Ascending aorta (tissue), 2 donors: ENCODE measurements at places on chromosomes 12 and 14. TPM values are rescaled to one million over a fixed set of nuclear protein-coding genes. Genes with fewer than 3 reads are reported as not detected.

DNA sequence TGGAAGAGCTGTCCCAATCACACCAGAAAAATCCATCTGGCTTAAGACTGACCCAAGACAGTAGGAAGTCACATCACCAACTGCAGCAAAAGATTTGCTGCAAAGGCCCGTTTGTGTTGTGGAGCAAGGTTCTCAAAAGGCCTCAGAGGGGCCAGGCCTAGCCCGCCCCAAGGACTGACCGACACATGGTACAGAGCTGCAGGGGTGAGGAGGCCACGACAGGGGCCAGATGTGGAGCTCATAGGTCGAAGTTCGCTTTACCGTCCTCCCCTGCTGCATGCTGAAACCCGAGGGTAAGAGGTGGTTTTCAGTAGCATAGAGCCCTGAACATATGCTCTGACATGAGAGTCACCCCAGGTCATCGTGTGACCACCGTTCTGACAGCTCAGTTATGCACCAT lies 35.5 kb downstream of the PLBD1 start:
- H3K4me3 ChIP-seq, result no peak overlapping the region
- no peaks in the 10 kb centered on the region for H3K4me1 ChIP-seq
- DNase-seq, result no peak
- no peaks in the 10 kb centered on the region for H3K27me3 ChIP-seq

DNA sequence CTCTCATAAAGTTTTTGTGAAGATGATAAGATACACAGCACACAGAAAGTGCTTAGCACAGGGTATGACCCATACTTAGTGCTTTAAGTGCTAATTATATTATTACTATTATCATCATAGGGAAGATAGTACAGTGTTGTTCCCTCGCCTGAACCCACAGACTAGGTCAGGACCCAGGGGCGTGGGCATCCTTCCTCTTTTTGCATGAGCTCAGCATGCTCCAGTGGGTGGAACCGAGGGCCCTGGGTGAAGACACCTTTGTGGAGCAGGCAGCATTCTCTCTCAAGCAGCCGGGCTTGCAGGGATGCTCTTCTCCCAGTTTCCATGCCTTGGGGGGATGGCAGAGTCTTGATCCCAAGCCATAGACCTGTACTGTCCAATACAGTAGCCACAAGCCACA lies 34.8 kb downstream of the CRACR2A start:
- no peaks in the 10 kb centered on the region for H3K36me3 ChIP-seq
- H3K4me1 ChIP-seq, result no peaks in the 10 kb centered on the region
- no peaks in the 10 kb centered on the region for H3K27me3 ChIP-seq
- no peak overlapping the region for H3K4me3 ChIP-seq
- DNase-seq, result no peak
- H3K27ac ChIP-seq, result no peak overlapping the region

GRCh38 chr12:102879144-102879763 lies 37.8 kb downstream of the PAH start:
- no peak overlapping the region for H3K27ac ChIP-seq
- DNase-seq, result no peak
- no peak overlapping the region for H3K4me3 ChIP-seq

DNA sequence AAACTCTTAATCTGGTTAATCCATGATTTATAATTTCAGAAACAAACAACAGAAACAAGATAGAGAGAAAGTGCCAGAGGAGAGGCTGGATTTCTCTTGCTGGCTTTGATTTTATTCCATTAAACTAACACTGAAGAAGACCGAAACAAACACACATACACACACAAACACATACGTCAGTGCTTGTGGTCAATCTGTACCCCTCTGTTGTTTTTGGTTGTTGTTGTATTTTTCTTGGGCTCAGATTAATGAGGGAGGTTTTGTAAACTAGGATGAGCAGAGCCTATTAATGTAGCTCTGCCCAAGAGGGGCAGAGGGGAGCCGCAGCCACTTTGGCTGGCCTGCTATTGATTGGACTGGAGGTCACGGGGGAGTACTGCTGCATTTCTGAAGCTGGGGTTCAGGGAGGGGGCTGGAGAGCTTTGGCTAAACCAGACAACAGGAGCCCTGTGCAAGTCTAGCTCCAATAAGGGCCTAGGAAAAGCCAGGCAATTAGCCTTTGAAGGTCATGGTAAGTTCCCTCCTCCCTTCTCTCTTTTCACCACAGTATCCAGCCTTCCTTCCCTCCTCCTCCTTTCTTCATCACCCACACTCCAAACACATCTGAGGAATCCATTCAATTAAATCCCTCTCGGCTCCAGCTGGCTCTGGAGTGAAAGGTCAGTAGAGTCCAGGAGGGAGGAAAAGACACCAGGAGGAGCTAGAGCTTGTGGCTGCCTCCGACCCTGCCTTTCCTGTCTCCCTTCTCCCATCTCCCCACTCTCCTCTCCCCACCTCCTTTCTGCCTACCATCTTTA lies 344.1 kb upstream of the LMO3 start:
- DNase-seq, result no peak
- no peak overlapping the region for H3K27ac ChIP-seq
- H3K27me3 ChIP-seq, result no peaks in the 10 kb centered on the region

GRCh38 chr14:48580692-48581091 lies 905.3 kb upstream of the MDGA2 start:
- no peaks in the 10 kb centered on the region for H3K36me3 ChIP-seq
- DNase-seq, result no peak
- no peak overlapping the region for H3K4me3 ChIP-seq
- no peak overlapping the region for H3K27ac ChIP-seq

The GALNT4 gene
- 3.3 TPM for total RNA-seq

GRCh38 chr14:61178226-61179060 lies 102.7 kb downstream of the TMEM30B start:
- no peaks in the 10 kb centered on the region for H3K36me3 ChIP-seq
- DNase-seq, result peak; percentile 33
- peak overlapping the region; percentile 35 for H3K27ac ChIP-seq
- no peaks in the 10 kb centered on the region for H3K27me3 ChIP-seq
- H3K4me1 ChIP-seq, result peaks cover 9% of the 10 kb centered on the region

GRCh38 chr12:110501399-110501751 lies 536 bp downstream of the VPS29 start:
- peak overlapping the region; percentile 82 for H3K4me3 ChIP-seq
- DNase-seq, result no peak
- no peaks in the 10 kb centered on the region for H3K27me3 ChIP-seq
- H3K4me1 ChIP-seq, result peaks cover 21% of the 10 kb centered on the region
- peak overlapping the region; percentile 92 for H3K27ac ChIP-seq

The NDRG2 gene
- 216 TPM for total RNA-seq

- H3K4me3 ChIP-seq, result no peak overlapping the region
- no peak overlapping the region for H3K27ac ChIP-seq
- H3K27me3 ChIP-seq, result no peaks in the 10 kb centered on the region
These were observed 25.1 kb upstream of the GPHB5 start for GRCh38 chr14:63343878-63344277.

The ARHGDIB gene
- total RNA-seq, result 87.1 TPM

- H3K36me3 ChIP-seq, result no peaks in the 10 kb centered on the region
- no peak for DNase-seq
- no peak overlapping the region for H3K27ac ChIP-seq
- H3K27me3 ChIP-seq, result no peaks in the 10 kb centered on the region
These were observed 204.5 kb downstream of the MON2 start for GRCh38 chr12:62670986-62671720.

GRCh38 chr14:71648725-71649124 lies 283.5 kb upstream of the RGS6 start:
- H3K27ac ChIP-seq, result no peak overlapping the region
- peaks cover 18% of the 10 kb centered on the region for H3K4me1 ChIP-seq
- no peak overlapping the region for H3K4me3 ChIP-seq
- no peaks in the 10 kb centered on the region for H3K27me3 ChIP-seq
- no peaks in the 10 kb centered on the region for H3K36me3 ChIP-seq

DNA sequence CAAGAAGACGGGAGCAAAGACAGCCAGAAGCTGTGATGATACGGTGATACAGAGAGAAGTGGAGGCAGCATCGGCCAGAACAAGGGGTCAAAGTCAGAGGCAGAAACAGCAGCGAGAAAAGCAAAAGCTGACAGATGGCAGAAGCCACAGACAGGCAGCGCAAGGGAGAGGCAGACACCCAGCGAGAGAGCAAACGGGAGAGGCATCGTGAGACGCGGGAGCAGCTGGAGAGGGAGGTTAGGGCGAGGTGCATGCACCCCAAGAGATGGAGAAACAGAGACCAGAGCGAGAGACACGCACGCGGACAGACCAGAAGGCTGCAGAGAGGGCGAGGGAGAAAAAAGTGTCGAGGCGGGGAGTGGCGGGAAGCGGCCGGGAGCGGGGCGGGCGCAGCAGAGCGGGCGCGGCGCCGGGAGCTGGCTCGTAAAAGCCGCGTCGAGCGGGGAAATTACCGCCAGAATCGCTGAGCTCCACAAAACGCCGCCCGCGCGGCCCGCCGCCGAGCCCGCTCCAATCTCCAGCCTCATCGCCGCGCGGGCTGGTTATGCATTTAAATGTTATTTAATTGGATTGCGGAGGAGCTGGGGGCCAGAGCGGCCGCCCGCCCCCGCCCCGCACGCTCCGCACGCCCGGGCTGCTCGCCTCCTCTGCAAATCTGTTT lies 15.6 kb downstream of the SMUG1 start:
- H3K27ac ChIP-seq, result no peak overlapping the region
- H3K4me1 ChIP-seq, result peaks cover 11% of the 10 kb centered on the region
- DNase-seq, result no peak
- no peaks in the 10 kb centered on the region for H3K36me3 ChIP-seq
- H3K4me3 ChIP-seq, result peak overlapping the region; percentile 59

The TCL1B gene
- not detected for total RNA-seq

The ADAM21 gene
- 0.11 TPM for total RNA-seq

The B4GALNT3 gene
- total RNA-seq, result 10.4 TPM

DNA sequence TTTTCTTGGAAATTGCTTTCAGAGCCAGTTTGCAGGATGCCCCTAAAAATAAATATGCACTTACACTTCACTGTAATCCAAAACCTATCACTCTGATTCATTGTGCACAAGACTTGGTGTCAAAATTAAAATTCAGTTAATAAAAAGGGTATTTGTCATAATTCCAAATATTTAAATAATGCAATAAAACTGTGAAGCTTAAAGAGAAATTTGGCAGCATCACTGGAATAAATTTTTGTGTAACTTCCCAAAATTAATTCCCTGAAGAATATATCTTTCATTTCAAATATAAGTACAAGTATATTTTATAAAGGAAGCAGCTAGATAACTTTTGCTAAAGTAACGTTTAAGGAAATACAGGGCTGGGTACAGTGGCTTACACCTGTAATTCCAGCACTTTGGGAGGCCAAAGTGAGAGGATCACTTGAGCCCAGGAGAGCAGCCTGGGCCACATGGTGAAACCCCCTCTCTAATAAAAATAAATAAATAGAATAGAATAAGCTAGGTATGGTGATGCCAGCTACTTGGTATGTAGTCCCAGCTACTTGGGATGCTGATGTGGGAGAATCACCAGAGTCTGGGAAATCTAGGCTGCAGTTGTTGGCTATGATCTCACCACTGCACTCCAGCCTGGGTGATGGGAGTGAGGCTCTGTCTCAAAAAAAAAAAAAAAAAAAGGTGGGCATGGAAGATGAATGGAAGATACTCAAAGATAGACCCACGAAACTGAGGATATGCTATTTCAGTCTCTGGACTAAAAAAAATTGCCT lies 233.8 kb downstream of the FBXL14 start:
- no peaks in the 10 kb centered on the region for H3K36me3 ChIP-seq
- no peak for DNase-seq
- no peaks in the 10 kb centered on the region for H3K4me1 ChIP-seq
- H3K27me3 ChIP-seq, result no peaks in the 10 kb centered on the region

The PGF gene
- 41.1 TPM for total RNA-seq

The NTS gene
- not detected for total RNA-seq

GRCh38 chr12:5996459-5996858 lies 51.4 kb upstream of the ANO2 start:
- no peaks in the 10 kb centered on the region for H3K27me3 ChIP-seq
- no peaks in the 10 kb centered on the region for H3K36me3 ChIP-seq
- H3K27ac ChIP-seq, result no peak overlapping the region
- DNase-seq, result no peak
- H3K4me1 ChIP-seq, result no peaks in the 10 kb centered on the region
- H3K4me3 ChIP-seq, result no peak overlapping the region

DNA sequence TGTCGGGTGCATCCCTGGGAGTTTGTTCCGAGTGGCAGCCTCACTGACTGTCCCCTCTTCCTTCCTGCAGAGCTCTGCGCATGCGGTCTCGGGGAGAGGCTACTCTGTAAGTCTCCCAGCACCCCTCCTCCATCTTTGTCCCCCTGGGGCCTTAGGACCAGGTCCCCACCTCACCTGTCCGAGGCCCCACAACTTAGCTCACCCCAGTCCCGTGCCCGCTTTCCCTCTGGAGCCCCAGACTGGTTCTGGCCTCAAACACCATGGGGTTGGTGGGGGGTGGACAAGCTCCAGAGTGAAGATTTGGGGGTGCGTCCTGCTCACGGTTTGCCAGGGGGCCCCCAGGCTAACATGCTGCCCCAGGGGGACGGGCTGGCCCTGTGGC lies 37.9 kb downstream of the FBRSL1 start:
- no peak overlapping the region for H3K4me3 ChIP-seq
- DNase-seq, result no peak
- H3K27ac ChIP-seq, result no peak overlapping the region
- no peaks in the 10 kb centered on the region for H3K27me3 ChIP-seq

- H3K36me3 ChIP-seq, result peaks cover 25% of the 10 kb centered on the region
- no peak for DNase-seq
- no peaks in the 10 kb centered on the region for H3K4me1 ChIP-seq
- no peaks in the 10 kb centered on the region for H3K27me3 ChIP-seq
- H3K27ac ChIP-seq, result peak overlapping the region; percentile 79
These were observed 29.7 kb downstream of the CHGA start for GRCh38 chr14:92952481-92953298.

The NUP107 gene
- 4.7 TPM for total RNA-seq

DNA sequence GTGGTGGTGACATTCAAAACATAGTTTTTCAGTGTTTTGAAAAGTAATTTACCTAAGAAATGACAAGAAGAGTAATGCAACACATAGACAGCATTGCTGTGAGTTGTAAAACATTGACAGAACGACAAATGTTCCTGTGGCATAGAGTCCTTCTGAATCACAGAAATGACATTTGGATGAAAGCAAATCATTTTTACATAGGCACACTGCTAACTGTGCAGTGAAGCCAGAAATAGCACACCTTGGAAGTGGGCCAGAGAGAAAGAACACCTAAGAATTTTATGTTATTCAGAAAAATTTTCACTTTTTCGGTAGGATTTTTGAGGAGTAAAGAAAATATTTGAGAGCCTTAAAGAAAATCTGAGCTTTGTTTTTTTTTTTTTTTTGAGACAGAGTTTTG lies 100.6 kb downstream of the ANO4 start:
- H3K36me3 ChIP-seq, result no peaks in the 10 kb centered on the region
- H3K27me3 ChIP-seq, result no peaks in the 10 kb centered on the region
- no peak for DNase-seq
- H3K27ac ChIP-seq, result no peak overlapping the region

GRCh38 chr12:121668750-121669520 lies 519 bp downstream of the MORN3 start:
- H3K4me1 ChIP-seq, result no peaks in the 10 kb centered on the region
- H3K27me3 ChIP-seq, result no peaks in the 10 kb centered on the region
- H3K36me3 ChIP-seq, result no peaks in the 10 kb centered on the region
- no peak overlapping the region for H3K4me3 ChIP-seq
- no peak overlapping the region for H3K27ac ChIP-seq
